ENCODE measurements at places on chromosomes 6 and 20.

DNA sequence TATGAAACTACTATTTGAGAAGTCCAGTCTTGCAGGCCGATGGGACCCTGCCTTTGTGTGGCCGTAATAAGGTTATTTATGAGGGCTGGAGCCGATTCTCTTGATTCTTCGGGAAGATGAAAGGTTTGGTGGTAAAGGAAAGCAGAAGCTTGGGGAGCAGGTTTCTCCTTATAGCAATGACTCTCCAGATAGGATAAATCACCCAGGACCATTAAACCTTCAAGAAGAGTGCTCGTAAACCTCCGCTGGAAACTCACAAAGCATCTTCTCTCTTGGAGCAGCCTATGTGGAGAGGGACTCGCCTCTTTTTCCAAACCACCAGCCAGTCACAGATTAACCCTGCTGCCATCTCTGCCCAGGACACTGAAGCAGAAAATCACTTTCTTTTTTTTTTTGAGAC, 69.6 kb upstream of the SALL4 start:
- DNase-seq, result no peak

GRCh38 chr6:27795697-27796494, 116.3 kb downstream of the OR2B2 start:
- DNase-seq, result peak; percentile 88

DNA sequence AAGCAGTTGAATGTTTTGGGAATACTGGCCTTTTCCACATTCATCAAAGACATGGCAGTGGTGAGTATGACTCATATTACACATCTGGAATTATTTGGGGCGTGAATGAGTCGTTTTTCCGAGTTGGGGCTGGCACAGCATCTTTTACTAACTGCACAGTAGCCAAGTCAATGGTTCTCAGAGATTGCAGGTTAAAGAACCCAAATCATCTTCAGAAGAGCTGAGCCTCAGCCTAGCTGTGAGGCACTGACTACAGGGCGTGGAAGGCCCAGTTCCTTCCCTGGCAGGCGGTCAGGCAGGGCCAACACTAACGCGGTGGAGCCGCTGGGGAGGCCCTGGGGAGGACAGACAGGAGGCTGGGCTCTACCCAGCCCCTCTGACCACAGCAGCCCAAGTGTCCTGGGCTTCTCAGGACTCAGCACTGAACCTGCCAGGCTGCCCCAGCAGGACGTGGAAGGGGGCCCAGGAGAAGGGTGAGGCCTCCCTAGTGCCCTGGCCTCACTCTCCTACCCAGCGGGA, 20.1 kb upstream of the HELZ2 start:
- DNase-seq, result no peak

GRCh38 chr6:137297887-137298286, 78.7 kb upstream of the IFNGR1 start:
- no peak for DNase-seq

DNA sequence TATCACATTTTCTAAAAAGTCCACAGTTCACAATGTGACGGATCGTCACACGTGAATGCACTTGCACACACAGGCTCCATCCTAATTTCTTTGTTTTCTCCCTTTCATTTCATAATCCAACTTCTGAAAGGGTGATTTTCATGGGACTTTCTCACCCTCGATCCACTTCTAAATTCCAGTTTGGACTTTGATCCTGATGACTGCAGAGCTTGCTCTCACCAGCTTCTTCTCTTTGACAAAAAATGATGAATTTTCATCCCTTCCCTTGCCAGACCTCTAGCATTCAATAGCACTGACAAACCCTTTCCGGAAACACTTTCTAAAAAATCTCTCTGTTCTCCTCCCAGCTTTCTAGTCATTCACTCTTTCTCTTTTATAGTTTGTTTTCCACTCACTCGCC, 341.2 kb downstream of the SYNE1 start:
- no peak for DNase-seq

DNA sequence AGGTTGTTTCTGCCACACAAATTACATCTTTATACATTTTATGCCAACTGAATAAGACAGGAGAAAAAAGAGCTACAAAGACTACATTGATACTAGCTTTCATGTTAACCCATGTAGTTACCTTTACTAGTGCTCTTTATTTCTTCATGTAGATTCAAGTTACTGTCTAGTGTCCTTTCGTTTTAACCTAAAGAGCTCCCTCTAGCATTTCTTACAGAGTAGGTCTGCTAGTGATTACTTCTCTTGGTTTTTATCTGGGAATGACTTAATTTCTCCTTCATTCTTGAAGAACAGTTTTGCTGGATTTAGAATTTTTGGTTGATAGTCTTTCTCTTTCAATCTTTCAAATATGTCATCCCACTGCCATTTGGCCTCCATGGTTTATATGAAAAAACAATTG, 21.2 kb upstream of the NOP56 start:
- DNase-seq, result no peak

GRCh38 chr20:36631646-36632045, 14.3 kb downstream of the SLA2 start:
- no peak for DNase-seq

GRCh38 chr20:43032459-43032858, 157.2 kb downstream of the PTPRT start:
- peak; percentile 2 for DNase-seq

DNA sequence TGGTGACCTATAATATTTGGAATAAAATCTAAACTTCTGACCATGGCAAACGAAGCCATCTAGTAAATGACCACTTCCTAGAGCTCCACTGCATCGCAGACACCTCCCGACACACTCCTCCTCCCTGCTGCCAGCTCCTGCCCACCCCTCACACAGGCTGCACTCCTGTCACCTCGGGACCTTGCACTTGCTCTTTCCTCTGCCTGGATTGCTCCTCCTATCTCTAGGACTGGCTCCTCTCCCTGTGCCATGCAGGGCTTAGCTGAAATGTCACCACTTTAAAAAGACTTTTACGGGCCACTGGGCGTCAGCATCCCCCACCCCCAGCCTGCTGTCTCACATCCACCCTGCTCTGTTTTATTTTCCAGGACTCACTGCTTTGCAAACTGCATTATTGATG, 87.6 kb upstream of the MC3R start:
- DNase-seq, result no peak

- no peak for DNase-seq
Measured at GRCh38 chr6:4185419-4185818, 50.0 kb upstream of the ECI2 start.

- no peak for DNase-seq
Measured at GRCh38 chr6:105510746-105511145, 107.9 kb upstream of the PREP start.

DNA sequence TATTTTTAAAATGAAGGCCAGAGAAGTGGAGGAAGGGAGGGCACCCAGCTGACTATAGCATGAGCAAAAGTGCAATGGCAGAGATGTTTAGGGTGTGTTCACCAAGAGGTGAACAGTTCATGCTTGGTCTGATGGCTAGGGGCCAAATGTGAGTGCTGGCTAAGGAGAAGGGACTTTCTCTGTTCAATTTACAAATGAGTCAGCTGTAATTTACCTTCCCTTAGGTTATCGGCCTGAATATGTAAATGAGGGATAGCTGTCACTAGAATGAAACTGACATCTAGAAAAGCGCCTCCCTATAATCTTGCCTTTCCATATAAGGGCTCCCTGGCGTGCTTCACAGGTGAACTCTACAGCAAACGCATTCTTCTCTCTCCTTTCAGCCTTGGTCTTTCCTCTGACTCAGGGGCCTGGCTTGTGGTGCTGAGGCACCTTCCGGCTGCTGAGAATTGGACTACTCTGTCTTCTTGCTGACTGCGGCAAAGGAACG, 114.7 kb upstream of the BACH2 start:
- DNase-seq, result no peak

All from Jurkat, Clone E6-1 (cell line).